ENCODE measurements at places on chromosomes 4 and X. TPM values are rescaled to one million over a fixed set of nuclear protein-coding genes. Genes with fewer than 3 reads are reported as not detected.

The CSAG1 gene
- not detected for polyA plus RNA-seq

The KLB gene
- 0.09 TPM for polyA plus RNA-seq

The GPAT3 gene
- 11.8 TPM for polyA plus RNA-seq

The ENPEP gene
- 20.4 TPM for polyA plus RNA-seq

The MGARP gene
- 0.28 TPM for polyA plus RNA-seq

The CENPI gene
- 5.1 TPM for polyA plus RNA-seq

The P2RY4 gene
- 0.25 TPM for polyA plus RNA-seq

The BST1 gene
- 3.9 TPM for polyA plus RNA-seq

The CDKL2 gene
- 0.14 TPM for polyA plus RNA-seq

The SPANXC gene
- not detected for polyA plus RNA-seq

The F8A2 gene
- not detected for polyA plus RNA-seq

DNA sequence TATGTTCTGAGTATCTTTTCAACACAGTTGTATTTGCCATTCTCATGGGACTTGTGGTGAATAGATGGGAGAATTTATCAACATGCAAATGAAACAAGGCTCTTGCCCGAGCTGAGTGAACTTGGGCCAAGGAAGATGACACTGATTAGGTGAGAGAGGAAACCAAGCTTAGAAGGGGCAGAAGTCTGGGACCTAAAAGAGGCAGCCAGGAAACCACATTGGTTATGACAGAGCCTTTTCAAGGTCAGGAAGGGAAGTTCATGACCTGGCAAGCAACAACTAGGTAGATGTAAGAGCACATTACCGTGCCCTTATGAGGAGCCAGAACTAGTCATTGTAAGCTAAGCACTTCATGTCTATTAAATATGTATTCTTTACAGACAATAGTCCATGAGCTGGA lies 590.3 kb downstream of the PACRGL start:
- no peak for DNase-seq

DNA sequence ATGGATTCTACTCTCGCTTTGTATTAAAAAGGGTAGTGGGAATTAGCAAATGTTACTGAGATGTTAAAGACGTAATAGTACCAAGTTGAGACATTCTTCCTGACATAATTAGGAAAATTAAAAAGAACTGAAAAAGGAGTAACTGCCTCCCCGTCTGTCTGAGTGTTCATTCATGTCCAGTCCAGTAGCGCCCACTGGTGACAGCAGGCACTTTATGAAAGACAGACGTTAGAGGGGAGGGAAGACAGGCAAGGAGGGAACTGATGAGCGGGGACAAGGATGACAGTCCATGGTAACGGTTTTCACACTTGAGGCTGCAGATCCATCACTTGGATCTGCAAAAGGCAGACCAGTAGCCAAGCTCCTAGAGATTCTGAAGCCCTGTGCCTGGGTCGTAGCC lies 326.7 kb downstream of the STK32B start:
- no peak for DNase-seq

DNA sequence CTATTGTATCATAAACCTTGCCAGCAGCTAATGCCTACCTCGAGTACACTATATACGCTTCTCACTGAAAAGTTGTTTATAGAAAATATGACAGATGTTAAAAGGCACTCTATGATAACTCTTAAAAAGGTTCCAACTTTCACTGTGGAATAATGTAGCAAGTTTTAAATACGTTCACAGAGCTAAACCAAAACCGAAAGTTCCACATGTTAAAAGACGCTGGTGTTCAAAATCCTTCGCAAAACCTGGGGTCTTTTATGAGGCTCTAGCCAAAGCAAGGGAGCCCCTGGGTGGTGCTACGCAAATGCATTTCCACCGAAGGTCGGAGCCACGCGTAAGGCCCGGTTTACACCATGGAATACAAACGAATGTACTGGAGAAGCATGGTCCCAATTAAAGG lies 103.7 kb upstream of the TENM3 start:
- no peak for DNase-seq

- no peak for DNase-seq
Measured at GRCh38 chr4:14607001-14607400, 395.3 kb upstream of the CPEB2 start.

DNA sequence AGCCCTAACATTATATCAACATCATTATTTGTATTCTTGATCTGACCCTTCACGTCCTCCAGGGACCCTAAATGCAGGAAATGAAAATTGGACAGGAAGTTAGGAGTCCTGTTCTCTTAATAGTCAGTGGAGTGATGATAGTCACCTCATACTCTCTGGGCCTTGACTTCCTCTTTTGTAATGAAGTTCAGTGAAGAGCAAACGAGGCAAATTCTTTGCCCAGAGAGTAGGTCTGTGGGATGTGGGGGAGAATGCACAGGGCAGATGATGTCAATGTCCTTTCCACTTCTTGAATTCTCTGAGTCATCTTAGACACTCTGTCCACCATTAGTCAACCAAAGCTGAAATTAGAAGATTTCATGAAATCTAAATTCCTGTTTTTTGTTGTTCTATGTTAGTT lies 17.1 kb upstream of the GPRIN3 start:
- DNase-seq: no peak

- DNase-seq: no peak
Measured at GRCh38 chr4:152277333-152277732, 258.6 kb downstream of the FBXW7 start.

DNA sequence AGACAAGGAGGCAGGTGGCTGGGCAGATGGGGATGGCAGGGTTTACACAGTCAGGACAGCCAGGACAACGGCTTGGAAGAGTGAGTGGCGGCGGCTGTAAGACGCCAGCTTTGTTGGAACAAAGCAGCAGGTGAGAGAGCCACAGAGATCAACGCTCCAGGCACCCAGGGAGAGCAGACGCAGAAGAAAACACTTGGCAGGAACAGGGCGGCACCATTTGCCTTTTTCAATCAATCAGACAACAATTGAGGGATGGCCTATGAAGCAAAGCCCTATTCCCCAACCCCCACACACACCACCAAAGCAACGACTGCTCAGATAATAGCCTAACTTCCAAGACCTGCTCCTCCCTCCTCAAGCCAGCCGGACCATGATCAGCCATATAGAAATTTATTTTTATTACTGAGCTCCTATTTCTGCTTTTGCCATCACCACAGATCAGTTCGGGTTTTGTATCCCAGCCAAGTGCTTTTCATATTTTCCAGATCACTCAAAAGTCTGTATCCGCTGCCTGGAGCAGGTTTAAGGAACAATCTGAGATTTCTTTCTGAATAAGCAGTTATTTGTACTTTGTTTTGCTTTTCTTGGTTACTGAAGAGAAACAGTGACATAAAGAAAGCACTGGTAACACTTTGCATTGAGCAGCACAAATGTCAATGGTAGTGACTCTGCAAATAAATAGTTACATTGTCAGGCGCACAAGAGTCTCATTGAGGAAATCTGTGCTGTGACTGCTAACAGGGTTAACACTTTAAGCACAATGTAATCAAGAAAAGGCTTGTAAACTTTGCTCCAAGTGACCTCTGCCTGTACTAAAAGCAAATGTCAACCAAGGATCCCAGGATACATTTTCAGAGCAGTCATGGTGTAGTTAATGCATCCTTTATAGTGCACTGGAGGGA lies 81.8 kb upstream of the RBPJ start:
- DNase-seq: no peak

GRCh38 chr4:76836860-76837562 lies 60.9 kb downstream of the SOWAHB start:
- no peak for DNase-seq

DNA sequence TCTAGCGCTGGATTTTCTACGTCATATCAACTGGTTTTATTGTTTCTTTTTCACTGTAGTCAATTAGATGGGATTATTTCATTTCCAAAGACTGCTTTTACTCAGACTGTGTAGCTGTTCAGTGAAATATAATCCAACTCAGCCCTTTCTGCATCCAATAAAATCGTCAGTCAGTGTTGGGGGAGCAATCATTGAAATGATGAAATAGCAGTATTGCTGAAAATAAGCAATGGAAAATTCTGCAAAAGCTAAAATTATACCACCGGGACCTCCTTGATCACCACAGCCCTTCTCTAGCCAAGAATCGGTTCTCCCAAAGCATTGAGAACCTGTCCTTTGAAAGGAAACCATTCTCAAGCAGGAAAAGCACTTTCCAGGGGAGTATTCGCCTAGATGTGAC lies 243.1 kb upstream of the TENM3 start:
- DNase-seq: peak; percentile 39

DNA sequence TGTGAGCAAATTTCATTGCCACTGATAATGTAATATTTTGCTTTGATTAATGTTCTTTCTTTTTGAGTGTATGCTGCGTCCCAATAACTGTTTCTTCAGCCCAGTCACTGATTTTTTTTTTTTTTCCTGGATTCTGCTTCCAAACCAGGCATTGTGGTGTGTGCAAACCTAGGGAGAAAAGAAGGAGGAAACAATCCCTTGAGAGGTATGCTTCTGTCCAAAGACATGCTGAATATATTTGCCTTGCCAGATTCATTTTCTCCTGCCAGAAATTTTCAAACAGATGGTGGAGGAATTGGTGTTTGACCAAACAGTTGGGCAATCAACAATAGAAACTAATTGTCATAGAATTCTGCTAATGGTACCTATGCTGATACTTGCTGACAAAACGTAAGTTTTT lies 753.6 kb downstream of the RPA4 start:
- DNase-seq: no peak

GRCh38 chrX:81377329-81377728 lies 175.4 kb downstream of the SH3BGRL start:
- peak; percentile 11 for DNase-seq

DNA sequence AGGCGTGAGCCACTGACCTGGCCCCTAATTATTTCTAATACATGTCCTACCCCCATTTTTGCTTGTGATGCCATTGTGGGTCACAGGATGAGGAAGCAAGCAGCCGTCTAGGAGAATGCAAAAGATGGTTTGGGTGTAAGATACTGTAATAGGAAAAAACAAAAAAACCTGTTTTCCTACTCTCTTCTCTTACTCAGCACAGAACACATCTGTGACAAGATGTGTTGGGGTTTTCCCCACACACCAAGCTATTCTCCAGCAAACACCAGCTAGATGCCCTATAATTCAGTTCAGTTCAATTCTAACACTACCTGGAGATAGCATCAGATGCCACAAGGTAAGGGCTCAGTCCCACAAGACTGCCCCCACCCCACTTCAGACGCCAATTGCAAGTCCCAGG lies 15.3 kb upstream of the HPRT1 start:
- no peak for DNase-seq

DNA sequence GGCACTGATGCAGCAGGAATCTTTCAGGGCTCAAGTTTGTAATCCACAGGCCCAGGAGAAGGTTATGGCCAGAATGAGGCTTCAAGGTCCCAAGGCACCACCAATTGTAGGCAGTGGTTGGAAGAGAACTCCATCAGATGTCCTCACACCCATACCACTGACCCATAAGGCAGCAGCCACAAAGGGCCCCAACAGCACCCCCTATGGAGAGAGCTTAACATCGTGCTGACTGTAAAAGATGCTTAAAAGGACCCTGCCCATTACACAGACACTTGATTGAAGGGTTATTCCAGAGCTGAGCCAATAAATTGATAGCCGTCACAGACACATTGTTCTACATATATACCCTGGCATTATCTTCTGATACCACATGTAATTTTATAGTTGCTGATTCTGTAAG lies 113.7 kb downstream of the SOWAHB start:
- no peak for DNase-seq

- DNase-seq: no peak
Measured at GRCh38 chr4:7854697-7855370, 84.8 kb downstream of the AFAP1 start.

DNA sequence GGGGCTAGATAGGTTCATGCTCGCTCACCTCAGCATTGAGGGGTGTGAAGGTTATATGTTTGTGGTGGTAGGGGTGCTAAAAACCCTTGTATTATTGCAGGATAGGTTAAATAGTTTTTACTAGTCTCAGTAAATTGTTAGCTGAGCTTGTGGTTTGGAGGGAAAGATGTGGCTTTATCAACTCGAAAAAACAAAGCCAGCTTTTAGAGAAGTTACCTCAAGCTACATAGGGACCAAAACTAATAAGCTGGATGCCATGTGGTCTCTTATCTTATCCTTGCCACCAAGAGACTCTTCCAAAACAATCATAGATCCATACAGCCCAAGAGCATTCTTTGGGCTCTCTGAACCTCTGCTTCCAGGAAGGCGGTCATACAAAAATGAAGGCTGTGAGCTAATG lies 29.2 kb downstream of the MSN start:
- no peak for DNase-seq

- DNase-seq: no peak
Measured at GRCh38 chr4:128517739-128518510, 230.3 kb upstream of the PGRMC2 start.

DNA sequence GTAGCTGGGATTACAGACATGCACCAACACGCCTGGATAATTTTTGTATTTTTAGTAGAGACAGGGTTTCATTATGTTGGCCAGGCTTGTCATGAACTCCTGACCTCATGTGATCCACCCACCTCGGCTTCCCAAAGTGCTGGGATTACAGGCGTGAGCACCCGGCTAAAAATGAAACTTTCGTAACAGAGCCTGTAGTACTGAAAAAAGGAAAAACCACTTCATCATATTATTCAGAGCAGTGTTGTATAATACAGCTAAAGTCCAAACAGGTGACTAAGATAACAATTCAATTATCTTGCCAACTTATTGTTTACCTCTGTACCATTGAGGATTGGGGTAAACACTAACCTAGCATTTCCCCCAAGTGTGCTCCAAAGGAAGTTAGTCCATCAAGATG lies 43.9 kb upstream of the HPRT1 start:
- DNase-seq: no peak

GRCh38 chr4:152508386-152508785 lies 27.5 kb downstream of the FBXW7 start:
- no peak for DNase-seq

DNA sequence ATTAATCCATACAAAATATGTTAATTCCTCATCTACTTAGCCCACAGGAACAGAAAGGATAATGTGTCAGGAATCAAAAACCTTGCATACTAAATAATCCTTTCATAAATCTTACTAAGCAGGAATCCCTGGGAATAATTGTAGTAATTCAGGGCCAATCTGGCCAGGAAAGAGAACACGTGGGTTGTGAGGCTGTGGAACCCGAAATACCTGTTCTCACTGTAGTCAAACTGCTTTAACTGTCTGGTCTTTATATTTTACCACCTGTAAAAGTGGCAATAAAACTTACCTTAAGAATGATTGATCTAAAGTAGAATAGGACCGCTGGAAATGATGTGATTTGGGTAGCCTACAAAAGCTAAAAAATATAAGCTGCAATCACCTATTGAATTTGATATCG lies 1620.9 kb downstream of the STIM2 start:
- no peak for DNase-seq

- no peak for DNase-seq
Measured at GRCh38 chr4:74178798-74179197, 20.9 kb downstream of the MTHFD2L start.

GRCh38 chr4:106358899-106359298 lies 9.7 kb downstream of the GIMD1 start:
- DNase-seq: no peak

Measured in forelimb muscle (tissue), 1 donor.